ENCODE measurements at places on chromosomes 1 and 21. TPM values are rescaled to one million over a fixed set of nuclear protein-coding genes. Genes with fewer than 3 reads are reported as not detected.

Gene REN
- total RNA-seq: not detected

Gene CNR2
- 2.1 TPM for total RNA-seq

GRCh38 chr1:162502928-162503327 lies 5.3 kb downstream of the UHMK1 start:
- no peak for DNase-seq

DNA sequence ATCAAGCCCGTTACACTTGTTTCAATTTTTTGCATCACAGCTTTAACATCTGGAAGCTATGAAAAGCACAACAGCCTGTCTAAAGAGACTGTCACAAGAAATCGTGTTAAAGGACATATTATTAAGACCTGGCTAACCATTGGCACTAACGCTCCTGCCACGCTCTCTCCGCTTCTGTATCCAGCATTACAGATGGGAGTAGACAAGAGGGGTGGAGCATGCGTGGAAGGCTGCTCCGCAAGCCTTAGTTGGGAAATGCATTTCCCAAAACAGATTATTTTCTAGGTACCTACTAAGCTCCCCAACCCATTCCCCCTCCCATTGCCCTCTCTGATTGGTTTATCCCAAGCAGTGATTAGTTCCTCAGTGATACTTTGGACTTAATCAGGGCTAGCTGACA lies 72.4 kb downstream of the NTNG1 start:
- no peak for DNase-seq

DNA sequence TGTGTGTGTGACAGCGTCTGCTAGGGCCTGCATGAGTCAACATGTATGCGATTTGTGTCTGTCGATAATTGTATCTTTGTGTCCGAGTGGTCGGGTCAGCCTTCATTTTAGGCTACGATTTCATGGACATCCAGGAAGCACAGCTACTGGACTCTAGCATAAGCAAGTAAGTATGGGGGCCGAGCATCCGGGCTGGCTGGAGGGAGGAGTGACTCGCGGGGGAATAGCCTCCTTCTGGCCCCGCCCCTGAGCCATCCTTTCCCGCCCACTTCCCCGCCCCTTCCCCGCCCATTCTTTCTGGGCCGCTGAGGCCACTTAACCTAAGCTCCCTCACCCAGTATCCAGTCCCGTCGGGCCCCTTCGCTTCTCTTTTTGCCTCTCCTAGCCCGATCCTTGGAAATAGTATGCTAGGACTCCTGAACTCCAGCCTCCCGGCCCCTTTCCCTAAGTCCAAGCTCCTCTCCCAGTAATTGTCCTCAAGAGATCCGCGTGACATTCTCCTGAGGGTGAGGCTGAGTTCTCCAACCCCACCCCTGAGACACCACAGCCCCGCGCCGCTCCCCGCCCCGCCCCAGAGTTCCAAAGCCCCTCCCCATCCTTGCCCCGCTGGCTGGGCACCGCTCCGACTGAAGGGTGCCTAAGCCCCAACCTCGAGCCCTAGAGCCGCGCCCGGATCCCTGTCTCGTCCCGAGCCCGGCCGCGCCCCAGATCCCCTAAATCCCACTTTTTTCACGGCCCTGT lies 1.2 kb downstream of the MAP3K6 start:
- peak; percentile 84 for DNase-seq

DNA sequence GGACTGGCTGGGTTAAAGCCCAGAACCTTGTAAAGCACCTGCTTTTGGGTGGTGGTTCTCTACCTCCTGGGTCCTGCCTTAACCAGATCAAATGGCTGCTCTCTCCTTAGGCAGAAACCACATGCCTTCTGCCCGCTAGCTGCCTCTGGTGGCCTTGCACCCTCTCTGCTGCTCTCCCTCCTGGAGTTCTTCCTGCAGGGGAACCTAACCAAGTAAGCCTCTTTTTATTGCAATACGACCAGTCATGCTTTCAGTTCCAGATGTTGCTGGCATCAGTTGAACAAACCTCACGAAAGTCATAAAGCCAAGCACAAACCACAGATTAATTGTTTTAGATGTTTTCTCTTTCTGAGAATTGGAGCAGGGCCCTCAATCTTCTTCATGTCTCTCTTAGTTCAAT lies 118.9 kb downstream of the GDAP2 start:
- no peak for DNase-seq

GRCh38 chr1:205301205-205301821 lies 20.2 kb downstream of the NUAK2 start:
- no peak for DNase-seq

DNA sequence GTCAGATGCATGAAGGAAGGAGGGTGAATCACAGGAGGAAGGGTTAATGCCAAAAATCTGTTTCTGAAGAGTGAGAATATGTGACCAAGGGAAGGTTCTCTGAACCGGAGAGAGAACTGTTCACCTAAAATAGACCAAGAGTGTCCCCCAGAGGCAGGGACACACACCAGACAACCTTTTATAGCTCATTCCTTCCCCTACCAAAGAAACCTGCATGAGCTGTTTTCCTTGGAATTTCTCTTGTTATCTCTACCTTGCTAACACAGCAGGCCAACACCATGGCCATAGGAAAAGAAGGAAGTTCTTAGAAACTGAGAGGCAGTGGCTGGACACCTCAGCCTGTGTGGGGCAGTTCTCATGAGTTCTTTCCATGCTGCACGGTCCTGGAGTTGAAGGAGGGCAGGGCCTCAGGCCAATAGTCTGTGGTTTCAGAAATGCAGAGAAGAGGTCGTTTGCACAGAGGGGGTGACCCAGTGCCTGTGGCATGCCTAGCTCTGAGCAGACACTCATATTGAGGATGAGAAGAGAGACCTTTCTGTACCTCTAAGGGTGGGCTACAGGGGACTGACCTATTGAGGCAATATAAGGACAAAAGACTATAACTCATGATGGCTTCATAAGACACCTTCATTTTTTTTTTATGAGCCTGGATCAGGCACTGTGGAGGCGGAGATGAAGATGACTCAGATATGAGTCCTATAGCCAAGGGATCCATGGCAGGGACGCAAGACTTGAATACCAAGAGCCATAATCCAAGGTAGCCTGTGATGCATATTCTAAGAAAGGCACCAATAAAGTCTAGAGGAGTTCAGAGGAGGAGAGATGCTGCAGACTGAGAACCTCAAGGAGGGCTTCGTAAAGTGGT lies 39.4 kb downstream of the IGFN1 start:
- DNase-seq: no peak

GRCh38 chr1:226691247-226691646 lies 47.8 kb downstream of the ITPKB start:
- no peak for DNase-seq

DNA sequence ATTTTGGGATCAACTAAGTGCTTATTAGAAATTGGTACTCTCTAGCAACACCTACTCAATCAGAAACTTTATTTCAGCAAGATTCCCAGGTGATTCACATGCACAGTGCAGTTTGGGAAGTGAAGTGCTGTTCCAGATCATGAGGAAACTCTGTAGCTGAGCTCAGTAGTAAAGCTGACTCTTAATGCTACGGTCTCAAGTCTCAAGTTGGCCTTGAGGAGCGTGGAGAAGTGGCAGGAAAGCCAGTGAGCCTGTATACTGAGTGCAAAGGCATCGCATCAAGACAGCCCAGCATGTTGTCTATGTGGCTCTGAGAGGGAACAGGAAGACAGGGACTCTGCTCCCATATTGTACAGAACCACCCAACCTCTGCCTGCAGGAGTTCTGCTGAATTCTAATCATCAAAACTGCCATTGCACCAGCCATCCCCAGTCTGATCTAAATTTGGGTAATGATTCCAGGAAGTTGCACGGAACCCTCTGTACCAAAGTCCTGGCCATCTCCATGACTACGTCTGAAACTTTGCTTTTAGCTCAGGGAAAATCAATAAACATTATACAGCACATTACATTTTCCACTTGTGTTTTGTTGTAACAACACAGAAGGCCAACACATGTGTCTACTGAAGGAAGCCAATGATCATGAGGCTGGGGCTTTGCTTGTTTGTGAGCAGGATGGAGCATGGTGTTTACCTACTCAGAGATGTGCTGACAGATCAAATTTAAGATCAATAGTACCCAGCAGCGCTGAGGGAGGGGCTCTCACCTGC lies 105.1 kb upstream of the TLR5 start:
- DNase-seq: no peak

DNA sequence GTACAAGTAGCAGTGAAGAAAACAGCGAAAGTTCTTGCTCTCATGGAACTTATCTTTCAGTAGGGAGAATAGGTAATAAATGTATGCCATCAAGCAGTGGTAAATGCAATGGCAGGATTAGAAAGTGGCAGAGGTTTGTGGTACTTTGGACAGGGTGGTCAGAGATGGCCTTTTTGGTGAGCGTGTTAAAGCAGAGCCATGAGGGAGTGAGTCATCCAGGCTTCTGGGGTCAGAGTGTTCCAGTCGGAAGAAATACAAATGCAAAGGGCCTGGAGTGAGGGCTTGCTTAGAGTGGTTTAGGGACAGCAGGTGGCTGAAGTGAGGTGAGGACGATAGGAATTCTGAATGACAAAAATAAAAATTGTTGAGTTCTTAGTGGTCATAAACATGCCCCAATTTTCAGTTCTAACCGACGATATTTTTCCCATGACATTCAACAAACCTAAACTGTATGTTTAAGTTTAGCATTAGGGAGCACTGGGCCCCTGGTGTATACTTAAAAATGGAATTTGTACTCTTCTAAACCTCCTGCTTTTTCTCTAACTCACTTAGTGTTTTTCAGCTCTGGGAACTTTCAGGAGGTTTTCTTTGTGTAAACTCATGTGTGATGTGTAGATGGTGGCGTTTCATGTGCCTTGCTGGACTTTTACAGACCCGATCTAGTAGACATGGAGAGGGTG lies 78.2 kb downstream of the MACF1 start:
- no peak for DNase-seq

DNA sequence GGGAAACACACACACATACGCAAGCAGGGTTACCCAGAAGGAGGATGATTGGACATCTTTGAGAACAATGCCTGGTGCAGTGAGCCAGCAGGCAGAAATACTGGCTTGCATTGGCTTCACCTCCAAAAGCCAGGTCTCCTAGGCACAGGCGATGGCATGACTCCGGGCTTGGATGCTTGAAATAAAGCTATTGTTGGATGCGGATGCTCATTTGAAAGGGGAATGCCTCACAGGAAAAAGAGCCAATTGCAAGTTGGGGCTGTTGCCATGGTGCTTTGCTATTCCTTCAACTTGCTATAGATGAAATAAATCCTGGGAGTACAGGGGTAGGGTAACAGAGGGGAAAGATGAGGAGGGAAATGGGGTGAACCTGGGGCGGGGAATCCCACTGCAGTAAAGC lies 180.7 kb upstream of the SGIP1 start:
- DNase-seq: no peak

Measured in natural killer cell treated with Interleukin-12 subunit alpha and Interleukin-12 subunit beta and Interleukin-15 and Interleukin-18, amount 100 ng/mL, for 72 hours (primary cell).